Ovary (tissue), 10 donors: ENCODE measurements at places on chromosomes 5 and 9. TPM values are rescaled to one million over a fixed set of nuclear protein-coding genes. Genes with fewer than 3 reads are reported as not detected.

DNA sequence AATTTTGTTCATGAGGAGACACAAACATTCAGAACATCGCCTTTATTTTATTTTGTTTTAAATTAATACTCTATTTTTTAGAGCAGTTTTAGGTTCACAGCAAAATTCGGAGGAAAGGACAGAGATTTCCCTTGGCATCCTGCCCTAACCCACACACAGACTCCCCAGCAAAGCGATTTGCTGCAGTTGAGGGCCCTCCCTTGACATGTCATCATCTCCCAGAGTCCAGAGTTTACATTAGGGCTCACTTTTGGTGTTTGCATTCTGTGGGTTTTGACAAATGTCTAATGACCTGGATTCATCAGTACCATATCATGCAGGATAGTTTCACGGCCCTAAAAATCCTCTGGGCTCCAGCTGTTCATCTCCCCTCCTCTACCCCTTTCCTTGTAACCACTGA is 33.6 kb upstream of the COL5A1 start:
- no peaks in the 10 kb centered on the region for H3K27me3 ChIP-seq
- no peak overlapping the region for H3K27ac ChIP-seq
- H3K36me3 ChIP-seq: no peaks in the 10 kb centered on the region
- H3K4me1 ChIP-seq: no peaks in the 10 kb centered on the region
- DNase-seq: no peak

DNA sequence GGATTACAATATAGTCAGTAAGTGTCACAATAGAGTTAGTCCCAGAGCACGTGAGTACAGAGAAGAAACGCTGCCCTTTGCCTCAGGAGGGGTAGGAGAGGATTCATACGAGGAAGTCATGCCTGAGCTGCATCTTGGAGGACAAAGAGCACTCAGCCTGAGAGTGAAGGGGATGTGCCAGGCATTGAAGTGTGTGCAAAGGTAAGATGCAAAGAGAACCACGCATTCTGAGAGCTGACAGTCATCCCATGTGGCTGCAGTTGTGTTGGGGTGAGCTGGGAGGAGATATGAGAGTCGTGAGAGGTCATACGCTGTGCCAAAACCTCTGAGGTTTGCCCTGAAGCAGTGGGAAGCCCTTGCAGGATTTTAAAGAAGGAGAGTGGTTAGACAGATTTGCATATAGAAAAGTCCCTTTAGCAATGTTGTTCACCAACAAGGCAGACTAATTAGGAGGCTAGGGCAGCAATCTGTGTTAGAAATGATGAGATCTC is 97.5 kb downstream of the PIP5K1B start:
- no peaks in the 10 kb centered on the region for H3K36me3 ChIP-seq
- no peak overlapping the region for H3K27ac ChIP-seq
- no peak overlapping the region for H3K4me3 ChIP-seq
- DNase-seq: no peak
- no peaks in the 10 kb centered on the region for H3K27me3 ChIP-seq

DNA sequence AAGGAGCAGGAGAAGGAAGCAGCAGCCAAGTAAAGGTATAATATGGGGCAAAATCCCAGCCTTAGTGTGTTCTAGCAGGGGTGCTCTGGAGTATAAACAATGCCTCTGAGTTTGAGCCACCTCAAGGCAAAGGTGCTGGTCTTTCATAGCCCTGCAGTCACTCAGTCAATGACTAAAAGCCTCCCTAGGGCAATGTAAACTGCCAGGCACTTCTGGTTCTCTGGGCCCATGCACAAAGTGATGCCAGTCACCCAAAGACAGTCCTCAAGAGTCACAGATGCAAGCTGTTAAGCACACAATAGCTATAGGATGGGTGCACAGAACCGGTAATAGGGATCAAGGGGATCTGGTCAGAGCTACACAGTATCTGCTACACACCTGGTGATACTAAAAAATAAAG is 12.6 kb downstream of the ZBTB5 start:
- no peak for DNase-seq
- H3K4me1 ChIP-seq: peaks cover 14% of the 10 kb centered on the region
- H3K27me3 ChIP-seq: no peaks in the 10 kb centered on the region
- H3K4me3 ChIP-seq: no peak overlapping the region

GRCh38 chr5:128633901-128634300 is 95.9 kb upstream of the FBN2 start:
- no peaks in the 10 kb centered on the region for H3K36me3 ChIP-seq
- H3K27me3 ChIP-seq: no peaks in the 10 kb centered on the region
- no peaks in the 10 kb centered on the region for H3K4me1 ChIP-seq
- DNase-seq: no peak
- H3K27ac ChIP-seq: no peak overlapping the region

GRCh38 chr9:87570000-87570908 is 72.6 kb downstream of the DAPK1 start:
- H3K36me3 ChIP-seq: no peaks in the 10 kb centered on the region
- no peak overlapping the region for H3K27ac ChIP-seq
- H3K4me3 ChIP-seq: no peak overlapping the region
- no peak for DNase-seq

DNA sequence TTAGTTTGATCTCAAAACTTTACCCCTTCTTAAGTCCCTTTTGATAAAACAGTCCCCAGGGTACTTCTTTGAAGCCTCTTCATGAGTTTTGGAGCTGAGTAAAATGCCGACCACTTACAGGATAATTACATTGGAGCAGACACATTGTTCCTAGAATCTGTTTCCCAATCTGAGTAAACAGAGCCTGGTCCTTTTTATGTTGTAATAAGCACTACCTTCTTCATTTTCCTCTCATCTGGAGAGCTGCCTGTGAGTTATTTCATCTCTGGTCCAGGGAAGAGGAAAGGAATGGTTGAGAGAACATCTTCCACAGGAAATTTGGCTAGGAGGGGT is 26.3 kb upstream of the GALNT10 start:
- no peak overlapping the region for H3K4me3 ChIP-seq
- H3K27ac ChIP-seq: no peak overlapping the region
- H3K27me3 ChIP-seq: no peaks in the 10 kb centered on the region

- H3K4me1 ChIP-seq: no peaks in the 10 kb centered on the region
- no peak overlapping the region for H3K27ac ChIP-seq
- peak; percentile 50 for DNase-seq
- no peaks in the 10 kb centered on the region for H3K27me3 ChIP-seq
- H3K4me3 ChIP-seq: no peak overlapping the region
Observed at GRCh38 chr5:79020861-79021561, 35.9 kb upstream of the ARSB start.

DNA sequence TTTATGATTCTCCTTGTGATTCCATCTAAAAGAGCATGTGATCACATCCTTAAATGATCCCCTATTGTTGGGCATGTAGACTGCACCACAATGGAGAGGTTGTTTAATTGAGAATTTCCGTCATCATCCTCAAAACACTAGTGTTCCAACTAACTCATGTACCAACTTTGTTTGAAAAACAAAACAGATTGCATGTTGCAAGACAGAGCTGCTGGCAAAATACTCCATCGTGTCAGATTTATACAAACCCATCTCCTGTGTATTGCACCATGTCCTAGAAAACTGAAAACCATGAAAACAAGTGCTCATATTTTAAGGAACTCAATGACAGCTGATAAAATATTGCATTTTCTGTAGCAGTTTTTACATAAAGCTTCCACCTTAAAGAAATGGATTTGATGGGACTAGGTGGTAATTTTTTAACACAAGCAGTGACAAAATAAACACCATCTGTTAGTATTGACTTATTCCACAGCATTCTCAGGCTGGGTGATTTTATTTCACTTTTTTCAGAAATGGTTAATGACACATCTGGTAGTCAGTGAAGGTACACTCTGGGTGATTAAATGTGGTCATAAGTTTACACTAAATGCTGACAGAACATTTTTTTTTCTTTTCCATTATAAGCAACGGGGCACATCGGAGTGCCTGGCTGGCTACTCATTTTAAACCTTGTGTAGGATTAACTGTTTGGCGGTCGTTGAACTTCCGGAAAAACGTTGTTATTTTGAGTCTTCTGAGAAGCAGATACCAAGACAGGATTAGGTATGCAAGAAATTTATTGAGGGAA is 602.9 kb upstream of the WWC1 start:
- H3K27ac ChIP-seq: no peak overlapping the region
- no peaks in the 10 kb centered on the region for H3K27me3 ChIP-seq
- DNase-seq: no peak
- H3K4me3 ChIP-seq: no peak overlapping the region
- H3K4me1 ChIP-seq: no peaks in the 10 kb centered on the region

DNA sequence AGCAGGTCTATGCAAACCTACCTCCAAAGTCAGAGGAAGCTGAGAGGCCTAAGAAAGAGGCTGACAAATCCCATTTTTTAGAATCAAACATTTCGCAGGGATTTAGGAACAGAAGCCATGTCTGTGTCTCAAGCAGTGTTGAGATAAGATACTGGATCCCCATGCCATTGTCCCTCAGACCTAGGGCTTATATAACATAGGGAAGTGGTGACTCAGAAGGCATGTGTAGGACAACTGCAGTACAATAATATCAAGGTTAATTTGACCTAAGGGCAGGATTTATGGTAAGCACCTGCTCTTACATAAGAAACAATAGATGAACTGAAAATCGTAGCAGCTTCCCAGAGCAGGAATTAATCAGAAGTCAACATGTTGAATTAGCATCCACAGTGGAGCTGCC is 459.4 kb downstream of the ANXA1 start:
- no peak overlapping the region for H3K27ac ChIP-seq
- H3K4me3 ChIP-seq: no peak overlapping the region
- no peak for DNase-seq
- no peaks in the 10 kb centered on the region for H3K27me3 ChIP-seq
- H3K36me3 ChIP-seq: no peaks in the 10 kb centered on the region
- no peaks in the 10 kb centered on the region for H3K4me1 ChIP-seq

GRCh38 chr5:68821056-68821455 is 272.8 kb upstream of the SLC30A5 start:
- H3K4me1 ChIP-seq: no peaks in the 10 kb centered on the region
- H3K4me3 ChIP-seq: no peak overlapping the region
- no peak overlapping the region for H3K27ac ChIP-seq
- DNase-seq: no peak

- DNase-seq: no peak
- H3K36me3 ChIP-seq: no peaks in the 10 kb centered on the region
- H3K27ac ChIP-seq: no peak overlapping the region
Observed at GRCh38 chr5:54186912-54187445, 123.4 kb downstream of the ARL15 start.

- H3K4me1 ChIP-seq: no peaks in the 10 kb centered on the region
- H3K27ac ChIP-seq: no peak overlapping the region
- no peaks in the 10 kb centered on the region for H3K36me3 ChIP-seq
- no peak overlapping the region for H3K4me3 ChIP-seq
Observed at GRCh38 chr9:107866711-107867311, 377.2 kb upstream of the KLF4 start.

DNA sequence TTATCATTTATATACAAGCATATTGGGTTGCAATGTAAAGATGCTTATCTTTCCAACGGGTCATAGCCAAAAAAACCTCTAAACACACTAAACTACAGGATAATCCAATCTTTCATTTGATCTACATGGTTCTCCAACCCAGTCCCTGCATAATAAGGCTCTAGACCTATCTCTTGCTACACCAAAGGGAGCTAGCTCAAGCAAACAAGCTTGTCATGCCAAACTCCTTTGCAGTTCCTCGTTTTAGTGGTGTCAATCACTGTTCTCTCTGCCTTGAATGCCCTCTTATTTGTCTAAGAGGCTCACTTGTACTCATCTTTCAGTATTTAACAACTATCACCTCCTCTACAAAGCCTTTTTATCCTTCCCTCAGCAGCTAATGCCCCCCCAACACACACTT is 5.6 kb downstream of the HOMER1 start:
- peaks cover 2% of the 10 kb centered on the region for H3K4me1 ChIP-seq
- H3K4me3 ChIP-seq: no peak overlapping the region
- no peak for DNase-seq
- no peaks in the 10 kb centered on the region for H3K36me3 ChIP-seq

- no peak overlapping the region for H3K27ac ChIP-seq
- H3K4me3 ChIP-seq: no peak overlapping the region
- peaks cover 4% of the 10 kb centered on the region for H3K4me1 ChIP-seq
- DNase-seq: no peak
Observed at GRCh38 chr5:73818357-73818756, 192.4 kb downstream of the ARHGEF28 start.

GRCh38 chr5:129118405-129118804 is 23.9 kb downstream of the ISOC1 start:
- no peaks in the 10 kb centered on the region for H3K4me1 ChIP-seq
- DNase-seq: no peak
- no peaks in the 10 kb centered on the region for H3K36me3 ChIP-seq
- no peak overlapping the region for H3K4me3 ChIP-seq

GRCh38 chr5:180175015-180175431 is 34.0 kb downstream of the RASGEF1C start:
- no peaks in the 10 kb centered on the region for H3K27me3 ChIP-seq
- no peak overlapping the region for H3K27ac ChIP-seq
- peaks cover 3% of the 10 kb centered on the region for H3K4me1 ChIP-seq
- H3K36me3 ChIP-seq: no peaks in the 10 kb centered on the region

GRCh38 chr5:159317849-159318248 is 12.4 kb downstream of the IL12B start:
- H3K4me3 ChIP-seq: no peak overlapping the region
- no peaks in the 10 kb centered on the region for H3K27me3 ChIP-seq
- H3K4me1 ChIP-seq: no peaks in the 10 kb centered on the region
- no peaks in the 10 kb centered on the region for H3K36me3 ChIP-seq
- H3K27ac ChIP-seq: no peak overlapping the region

- H3K4me1 ChIP-seq: peaks cover 8% of the 10 kb centered on the region
- no peak overlapping the region for H3K27ac ChIP-seq
- no peaks in the 10 kb centered on the region for H3K27me3 ChIP-seq
- DNase-seq: no peak
Observed at GRCh38 chr9:16532272-16532671, 338.2 kb downstream of the BNC2 start.

DNA sequence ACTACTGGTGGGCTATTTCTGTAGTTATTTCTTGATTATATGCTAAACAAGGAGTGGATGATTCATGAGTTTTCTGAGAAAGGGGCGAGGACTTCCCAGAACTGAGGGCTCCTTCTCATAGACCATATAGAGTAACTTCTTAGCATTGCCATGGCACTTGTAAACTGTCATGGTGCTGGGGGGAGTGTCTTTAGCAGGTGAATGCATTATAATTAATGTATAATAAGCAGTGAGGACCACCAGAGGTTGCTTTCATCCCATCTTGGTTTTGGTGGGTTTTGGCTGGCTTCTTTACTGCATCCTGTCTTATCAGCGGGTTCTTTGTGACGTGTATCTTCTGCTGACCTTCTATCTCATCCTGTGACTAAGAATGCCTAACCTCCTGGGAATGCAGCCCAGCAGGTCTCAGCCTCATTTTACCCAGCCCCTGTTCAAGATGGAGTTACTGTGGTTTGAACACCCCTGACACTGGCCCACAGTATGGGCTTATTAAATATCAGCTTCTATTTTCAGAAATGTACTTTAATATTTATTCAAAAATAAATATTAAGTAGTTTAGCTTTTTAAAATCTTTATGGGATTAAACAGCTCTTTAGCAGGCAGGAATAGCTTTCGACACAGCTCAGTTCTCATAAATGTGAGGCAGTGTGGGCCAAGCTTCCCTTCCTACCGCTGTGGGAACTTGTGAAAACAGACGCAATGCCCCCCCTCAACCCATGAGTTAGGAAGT is 44.4 kb downstream of the GALNT12 start:
- no peak for DNase-seq
- H3K36me3 ChIP-seq: no peaks in the 10 kb centered on the region
- no peaks in the 10 kb centered on the region for H3K4me1 ChIP-seq
- H3K27me3 ChIP-seq: no peaks in the 10 kb centered on the region
- no peak overlapping the region for H3K27ac ChIP-seq
- H3K4me3 ChIP-seq: no peak overlapping the region

MSX2 gene
- total RNA-seq: 0.32 TPM

PIP5K1B gene
- total RNA-seq: 1.4 TPM

MZB1 gene
- total RNA-seq: not detected

AIF1L gene
- total RNA-seq: 4.7 TPM

GABRB2 gene
- not detected for total RNA-seq

ANKS6 gene
- 17.7 TPM for total RNA-seq
